M059J (cell line): ENCODE measurements at places on chromosomes 6 and 20. TPM values are rescaled to one million over a fixed set of nuclear protein-coding genes. Genes with fewer than 3 reads are reported as not detected.
A peak's percentile ranks its signal among the peaks of the same experiment; 100 is the strongest.

GRCh38 chr6:46215213-46215612, 44.4 kb upstream of the ENPP5 start:
- no peak for DNase-seq

DNA sequence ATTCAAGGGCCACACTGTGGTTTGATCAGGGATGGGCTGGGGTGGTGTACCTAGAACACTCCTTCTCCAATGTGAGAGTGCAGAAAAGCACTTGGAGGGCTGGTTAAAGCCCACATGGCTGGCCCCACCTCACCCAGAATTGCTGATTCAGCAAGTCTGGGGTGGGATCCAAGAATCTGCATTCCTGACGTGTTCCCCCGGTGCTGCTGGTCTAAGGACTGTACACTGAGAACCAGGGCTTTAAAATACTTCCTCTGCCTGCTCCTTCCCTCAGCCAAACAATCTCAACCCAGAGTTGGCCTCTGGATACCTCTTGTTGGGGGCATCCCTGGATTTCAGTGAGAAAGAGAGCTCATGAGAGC, 13.4 kb upstream of the OCSTAMP start:
- DNase-seq, result no peak

DNA sequence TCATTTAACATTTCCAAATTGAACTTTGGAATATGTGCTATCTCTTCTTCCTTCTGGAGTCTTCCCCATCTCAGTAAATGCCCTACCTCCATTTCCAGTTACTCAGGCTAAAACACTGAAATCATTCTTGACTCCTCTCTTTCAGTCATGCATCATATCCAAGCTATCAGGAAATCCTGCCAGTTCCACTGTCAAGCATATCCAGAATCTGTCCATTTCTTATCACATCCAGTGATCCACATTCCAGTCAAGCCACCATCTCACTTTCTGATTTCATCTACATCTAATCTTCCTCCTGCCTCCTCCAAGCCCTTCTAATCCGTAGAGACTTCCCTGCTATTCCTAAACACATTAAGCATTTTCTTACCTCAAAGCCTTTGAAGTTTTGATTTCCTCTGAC, 15.3 kb upstream of the TBC1D32 start:
- no peak for DNase-seq

- peak; percentile 97 for DNase-seq
These were observed 54.4 kb downstream of the RTN4IP1 start for GRCh38 chr6:106574741-106575458.

GRCh38 chr6:170437719-170438401, 115.2 kb downstream of the PSMB1 start:
- peak; percentile 60 for DNase-seq

DNA sequence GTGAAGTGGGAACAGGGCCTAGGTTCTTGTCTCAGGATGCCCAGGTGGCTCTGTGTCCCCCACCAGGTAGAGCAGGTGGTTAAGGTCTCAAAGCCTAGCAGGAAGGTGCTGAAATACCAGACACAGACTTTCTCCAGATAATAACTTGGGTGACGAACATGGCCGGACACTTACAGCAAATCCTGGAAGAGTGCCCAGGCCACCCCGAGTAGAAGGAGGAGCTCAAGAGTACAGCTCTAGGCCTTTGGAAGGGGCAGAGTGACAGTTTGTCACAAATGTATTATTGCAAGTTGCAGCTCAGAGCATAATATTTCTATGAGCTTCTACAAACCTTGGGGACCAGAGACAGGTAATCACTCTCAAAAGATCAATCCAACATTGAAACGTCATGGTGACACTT, 251.6 kb upstream of the SOX4 start:
- no peak for DNase-seq

Gene CBLN4
- total RNA-seq, result not detected in 2 replicates

DNA sequence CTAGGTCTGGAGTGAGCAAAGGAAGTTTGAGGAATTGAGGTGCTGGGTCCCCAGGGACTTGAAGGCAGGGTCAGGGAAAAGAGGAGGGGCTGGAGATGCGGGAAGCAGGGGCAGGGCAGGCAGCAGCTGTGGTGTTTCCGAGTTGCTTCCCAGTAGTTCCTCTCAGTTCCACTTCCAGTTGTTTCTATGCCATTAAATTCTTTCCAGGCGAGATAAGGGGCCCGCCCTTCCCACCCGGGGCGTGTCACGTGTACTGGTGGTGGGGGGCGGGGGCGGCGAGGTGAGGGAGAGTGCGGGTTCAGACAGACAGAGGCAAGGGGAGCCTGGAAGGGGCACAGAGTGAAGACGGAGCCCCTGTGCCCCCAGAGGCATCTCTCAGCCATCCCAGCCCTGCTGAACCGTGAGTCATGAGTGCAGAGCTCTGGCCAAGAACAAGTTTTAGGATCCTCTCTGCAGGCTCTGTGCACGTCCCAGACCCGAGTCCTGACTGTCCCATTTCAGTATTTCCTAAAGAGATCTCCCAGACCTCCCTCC, 977 bp downstream of the TNXB start:
- peak; percentile 62 for DNase-seq
